ENCODE measurements at places on chromosomes 3 and 15.

DNA sequence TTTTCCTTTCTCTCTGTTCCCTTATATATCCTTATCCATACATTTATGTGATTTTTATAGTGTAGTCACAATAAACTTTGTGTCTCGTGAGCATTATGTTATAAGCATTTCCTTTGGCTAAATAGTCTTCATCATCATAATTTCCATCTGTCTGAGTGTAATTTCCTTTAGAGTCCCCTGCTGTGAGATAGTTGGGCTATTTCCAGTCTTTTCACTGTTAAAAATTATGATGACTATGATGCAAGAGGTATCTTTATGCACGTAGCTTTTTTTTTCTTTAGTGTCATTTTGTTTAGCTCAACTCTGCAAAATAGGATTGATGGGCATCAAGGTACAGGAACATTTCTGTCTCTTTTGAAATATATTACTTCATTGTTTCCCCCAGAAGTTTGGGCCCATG lies 26.9 kb upstream of the CA12 start:
- no peak for DNase-seq

GRCh38 chr3:179473565-179473964 lies 22.3 kb upstream of the GNB4 start:
- no peak for DNase-seq

- DNase-seq: no peak
These were observed 779.0 kb downstream of the SQOR start for GRCh38 chr15:46413799-46414198.

DNA sequence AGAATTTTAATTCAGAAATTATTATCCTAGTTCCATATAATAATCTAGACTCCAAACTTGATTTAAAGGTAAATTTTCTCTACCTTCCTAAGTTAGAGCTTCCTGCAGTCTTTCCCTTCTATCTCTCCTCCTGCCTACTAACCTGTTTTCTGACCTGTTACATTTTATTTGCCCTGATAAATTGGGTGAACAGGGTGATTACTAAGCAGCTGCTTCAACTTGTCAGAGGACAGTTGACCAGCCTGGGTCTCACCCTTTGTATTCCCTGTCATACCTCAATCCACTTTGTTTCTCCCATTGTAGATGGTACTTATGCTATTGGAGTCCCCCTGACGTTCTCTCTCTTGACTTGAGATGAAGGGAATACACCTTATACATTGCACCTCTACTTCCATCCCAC lies 28.4 kb upstream of the MYRIP start:
- DNase-seq: no peak

- DNase-seq: no peak
These were observed 1043.6 kb downstream of the DIPK2A start for GRCh38 chr3:145015253-145015652.

GRCh38 chr3:100150473-100150872 lies 36.2 kb upstream of the FILIP1L start:
- DNase-seq: no peak

DNA sequence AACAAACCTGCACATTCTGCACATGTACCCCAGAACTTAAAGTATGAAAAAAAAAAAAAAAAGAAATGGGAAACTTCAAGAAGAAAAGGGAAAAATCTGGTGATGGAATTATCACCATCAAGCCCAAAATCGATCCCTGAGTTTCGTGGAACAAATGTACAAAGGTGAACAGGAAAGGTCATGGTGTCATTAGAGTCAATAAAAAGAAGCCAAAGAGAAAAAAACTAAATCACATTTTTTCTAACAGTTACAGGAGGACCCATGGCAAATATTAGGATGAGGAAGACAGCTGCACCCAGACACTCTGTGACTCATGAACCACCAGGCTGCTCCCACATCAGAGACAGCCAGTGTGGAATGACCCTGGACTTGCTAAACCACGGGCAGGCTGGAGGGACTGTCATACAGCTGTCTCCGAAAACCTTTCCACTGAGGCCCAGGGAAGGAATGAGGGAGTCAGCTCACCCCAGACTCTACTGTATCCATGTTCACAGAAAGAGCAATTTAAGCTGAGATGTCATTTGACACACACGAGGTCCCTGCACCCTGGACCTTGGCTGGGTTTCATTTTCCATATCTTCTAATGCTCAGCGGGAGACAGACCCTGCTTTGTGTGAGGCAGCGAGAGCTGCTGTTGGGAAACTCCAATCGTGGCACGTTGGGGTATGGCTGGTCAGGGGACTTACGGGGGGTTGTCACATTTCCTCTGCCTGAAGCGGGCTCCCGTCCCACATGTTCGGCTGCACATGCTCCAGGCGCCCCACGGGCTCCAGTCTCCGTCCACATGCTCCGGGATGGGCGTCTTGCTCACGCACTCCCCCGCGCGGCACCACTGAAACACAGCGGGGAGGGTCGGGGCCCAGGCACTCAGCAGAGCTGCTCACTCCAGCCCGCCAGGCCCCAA lies 210.2 kb downstream of the ADAMTS17 start:
- peak; percentile 78 for DNase-seq

- DNase-seq: no peak
These were observed 566 bp upstream of the MKRN3 start for GRCh38 chr15:23564821-23565394.

- DNase-seq: no peak
These were observed 9.9 kb downstream of the RAP2B start for GRCh38 chr3:153171918-153172317.

- DNase-seq: no peak
These were observed 64.2 kb downstream of the TBC1D5 start for GRCh38 chr3:17678116-17678741.

- DNase-seq: no peak
These were observed 81.5 kb upstream of the PRICKLE2 start for GRCh38 chr3:64306745-64307144.

DNA sequence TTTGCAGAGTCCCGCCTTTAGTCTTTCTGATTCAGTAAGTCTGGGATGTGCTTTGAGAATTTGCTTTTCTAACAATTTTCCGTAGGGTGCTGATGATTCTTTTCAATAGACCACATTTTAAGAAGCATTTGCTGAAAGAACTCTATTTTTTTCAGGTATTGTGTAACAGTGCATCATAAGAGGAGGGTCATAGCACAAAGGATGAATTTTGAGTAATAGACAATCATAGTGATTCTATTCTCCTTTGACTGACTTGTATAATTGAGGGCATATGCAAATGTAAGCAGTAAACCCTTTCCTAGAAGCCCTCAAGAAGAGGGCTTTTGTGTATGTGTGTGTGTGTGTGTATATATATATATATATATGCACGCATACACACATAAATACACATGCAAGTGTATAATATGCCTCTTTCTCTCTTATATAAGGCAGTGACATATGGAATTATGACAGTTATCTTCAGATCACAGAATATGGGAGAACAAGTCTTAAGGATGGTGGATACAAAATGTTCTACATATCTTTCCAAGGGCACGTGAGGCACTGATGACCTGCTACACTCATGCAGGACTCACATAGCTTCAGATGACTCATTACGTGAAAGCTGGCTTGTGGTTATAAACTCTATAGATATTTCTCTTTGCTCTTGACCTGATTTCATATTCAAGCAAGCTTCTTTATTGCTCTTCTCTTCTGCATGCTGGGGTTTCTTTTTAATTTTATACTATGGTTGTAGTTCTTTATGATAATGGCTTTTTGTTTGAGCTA lies 6.5 kb upstream of the PLSCR1 start:
- no peak for DNase-seq

GRCh38 chr3:33915796-33916546 lies 117.5 kb downstream of the PDCD6IP start:
- DNase-seq: peak; percentile 59

DNA sequence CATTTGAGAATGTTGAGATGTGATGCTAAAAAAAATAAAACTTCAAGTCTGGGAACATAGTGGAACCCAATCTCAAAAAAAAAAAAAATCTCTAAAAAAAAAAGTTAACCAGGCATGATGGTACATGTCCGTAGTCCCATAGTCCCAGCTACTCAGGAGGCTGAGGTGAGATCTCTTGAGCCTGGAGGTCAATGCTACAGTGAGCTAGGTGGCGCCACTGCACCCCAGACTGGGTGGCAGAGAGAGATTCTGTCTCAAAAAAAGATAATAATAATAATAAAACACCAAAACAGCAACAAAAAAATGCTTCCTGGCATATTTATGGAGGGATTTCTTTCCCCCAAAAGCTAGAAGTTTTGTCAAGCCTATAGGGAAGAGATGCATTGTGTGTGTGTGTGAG lies 361.6 kb downstream of the ROBO1 start:
- no peak for DNase-seq
